ENCODE measurements at places on chromosomes 3 and 15. TPM values are rescaled to one million over a fixed set of nuclear protein-coding genes. Genes with fewer than 3 reads are reported as not detected.

Gene BLOC1S6
- 35.6 TPM for total RNA-seq

DNA sequence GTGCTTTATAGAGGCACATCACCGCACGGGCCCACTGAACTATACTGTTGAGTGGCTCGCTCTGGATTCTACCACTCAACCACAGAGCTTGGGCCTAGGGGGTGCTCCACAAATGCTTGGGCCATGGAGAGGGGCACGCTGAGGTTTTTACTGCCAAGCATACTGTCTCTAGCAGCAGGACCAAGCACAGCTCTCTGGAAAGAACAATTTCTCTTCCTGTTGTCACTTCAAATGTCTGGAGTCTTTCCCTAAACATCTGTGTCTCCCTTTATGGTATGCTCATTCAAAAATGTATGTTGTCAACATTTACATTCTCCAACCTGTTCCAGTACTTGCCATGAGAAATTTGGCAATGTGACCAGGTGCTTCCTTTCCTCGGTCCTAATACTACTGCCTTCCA, 114.7 kb upstream of the TPM1 start:
- H3K27ac ChIP-seq, result no peak overlapping the region
- no peak for DNase-seq
- no peaks in the 10 kb centered on the region for H3K4me1 ChIP-seq

- no peak overlapping the region for H3K27ac ChIP-seq
- no peaks in the 10 kb centered on the region for H3K27me3 ChIP-seq
- H3K4me3 ChIP-seq, result no peak overlapping the region
- H3K36me3 ChIP-seq, result no peaks in the 10 kb centered on the region
Observed at GRCh38 chr3:119494597-119494996, 3.8 kb upstream of the TIMMDC1 start.

GRCh38 chr15:40799523-40799922, 7.4 kb upstream of the ZFYVE19 start:
- peaks cover 23% of the 10 kb centered on the region for H3K4me1 ChIP-seq
- H3K27me3 ChIP-seq, result no peaks in the 10 kb centered on the region
- no peaks in the 10 kb centered on the region for H3K36me3 ChIP-seq
- H3K4me3 ChIP-seq, result no peak overlapping the region
- H3K27ac ChIP-seq, result peak overlapping the region; percentile 56

- H3K27me3 ChIP-seq, result no peaks in the 10 kb centered on the region
- no peak for DNase-seq
- no peaks in the 10 kb centered on the region for H3K36me3 ChIP-seq
- H3K4me3 ChIP-seq, result no peak overlapping the region
Observed at GRCh38 chr3:97417-98258, 98.9 kb upstream of the CHL1 start.

All from gastrocnemius medialis (tissue), 4 donors.